Hematopoietic multipotent progenitor cell treated with erythropoietin and hydrocortisone succinate and interleukin-3 and kit ligand, for 8 days (in vitro differentiated cells): ENCODE measurements at places on chromosomes 1 and 21.

DNA sequence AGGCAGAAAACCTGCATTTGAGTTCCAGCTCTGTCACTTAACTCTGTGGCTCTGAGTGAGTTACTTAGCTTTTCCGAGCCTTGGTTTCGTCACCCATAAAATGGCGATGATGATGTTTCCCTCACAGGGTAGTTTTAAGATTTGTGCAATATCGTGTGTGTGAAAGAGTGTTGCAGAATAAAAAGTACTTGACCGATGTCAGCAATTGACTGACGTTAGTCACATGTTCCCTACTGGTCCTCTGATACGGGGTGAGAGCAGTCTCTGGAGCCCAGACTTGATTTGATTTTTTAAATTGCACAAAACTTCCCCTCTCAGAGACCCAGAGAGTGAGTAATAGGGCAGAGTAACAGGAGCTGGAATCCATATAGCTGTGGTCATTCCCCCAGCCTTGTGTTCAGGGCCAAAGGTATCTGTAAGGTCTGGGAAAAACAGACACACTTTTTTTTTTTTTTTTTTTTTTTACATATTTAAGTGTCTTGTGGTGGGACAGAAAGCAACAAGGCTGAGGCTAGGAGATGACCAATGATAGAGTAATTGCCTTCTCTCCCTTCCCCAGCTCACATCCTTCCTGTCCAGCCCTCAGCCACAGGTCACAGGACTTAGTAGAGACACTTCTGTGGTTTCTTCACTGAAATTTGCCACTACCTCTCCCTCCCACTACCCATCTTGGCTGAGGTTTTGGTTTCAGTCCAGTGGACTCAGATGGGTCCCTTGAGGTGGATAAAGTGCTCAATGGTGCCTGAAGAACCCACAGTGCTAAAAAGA lies 2.0 kb downstream of the FCER1G start:
- DNase-seq = no peak

GRCh38 chr1:87089070-87089736 lies 174.8 kb downstream of the HS2ST1 start:
- no peak for DNase-seq

GRCh38 chr1:17306407-17306806 lies 1.6 kb upstream of the PADI4 start:
- no peak for DNase-seq

DNA sequence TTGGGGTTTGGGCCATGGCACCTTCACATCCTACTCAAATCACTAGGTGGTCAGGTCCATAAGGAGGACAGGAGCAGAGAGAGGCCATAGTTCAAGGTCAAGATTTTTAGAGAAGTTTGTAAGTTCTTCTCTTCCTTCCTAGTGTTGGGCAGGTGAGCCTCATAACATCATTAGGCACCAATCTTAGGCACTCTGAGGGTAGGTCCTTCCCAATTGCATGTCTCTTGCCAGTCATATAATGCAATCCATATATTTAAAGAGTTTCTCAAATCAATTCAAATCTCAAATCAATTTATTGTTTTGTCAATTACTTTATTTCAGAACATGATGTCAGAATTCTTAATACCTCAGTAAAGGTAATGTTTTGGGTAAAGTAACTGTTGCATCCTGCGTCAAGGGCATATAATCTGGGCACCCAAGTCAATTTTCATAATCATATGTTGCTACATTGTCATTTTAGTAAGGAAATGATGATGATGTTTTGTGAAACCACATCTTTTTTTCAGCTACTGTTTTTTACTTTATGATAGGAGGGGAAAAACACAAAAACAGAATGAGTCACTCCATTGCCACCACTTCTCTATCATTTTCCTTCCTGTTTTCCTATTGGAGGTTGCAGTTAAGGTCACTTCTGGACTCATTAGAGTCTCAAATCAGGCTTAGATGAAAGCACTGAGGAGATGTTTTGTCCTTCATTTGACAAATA lies 122.7 kb downstream of the UCHL5 start:
- no peak for DNase-seq

GRCh38 chr1:247908766-247909165 lies 11.3 kb upstream of the OR2T8 start:
- no peak for DNase-seq

GRCh38 chr1:151539321-151540020 lies 638 bp upstream of the TUFT1 start:
- DNase-seq = peak; percentile 87

- peak; percentile 2 for DNase-seq
Observed at GRCh38 chr1:56516539-56517252, 62.7 kb downstream of the PLPP3 start.

- no peak for DNase-seq
Observed at GRCh38 chr1:214660900-214661299, 57.9 kb downstream of the CENPF start.

DNA sequence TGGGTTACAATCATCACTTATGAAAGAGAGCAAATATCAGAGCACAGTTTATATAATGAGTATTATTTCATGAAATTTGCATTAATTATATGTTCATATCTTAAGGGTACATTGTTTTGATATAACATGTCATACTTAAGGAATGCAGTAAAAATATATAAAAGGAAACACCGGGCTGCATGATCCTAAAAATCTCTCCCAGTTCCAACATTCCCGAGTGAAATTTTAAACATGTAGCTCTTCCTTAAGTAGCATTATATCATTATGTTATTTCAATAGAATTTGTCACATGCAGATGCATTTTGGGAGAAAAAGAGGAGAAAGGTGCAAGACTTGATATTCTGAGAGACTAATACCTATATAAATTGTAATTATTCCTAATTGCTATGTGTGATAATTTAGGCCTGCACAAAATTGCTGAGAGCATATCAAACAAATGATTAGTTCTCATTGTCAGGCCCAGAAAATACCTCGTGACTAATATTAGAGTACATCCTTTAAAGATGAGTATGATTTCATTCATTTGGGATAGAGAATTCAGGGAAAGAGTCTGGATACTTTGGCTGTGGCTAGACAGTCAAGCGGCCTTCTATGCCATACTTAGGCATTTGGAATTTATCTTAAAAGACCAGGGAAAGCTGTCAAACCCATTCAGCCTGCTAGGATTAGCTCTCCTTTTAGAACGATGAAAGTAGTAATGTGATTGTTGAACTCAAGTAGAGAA lies 86.8 kb downstream of the ADGRL2 start:
- DNase-seq = no peak

GRCh38 chr1:221458447-221459156 lies 283.3 kb downstream of the DUSP10 start:
- no peak for DNase-seq

DNA sequence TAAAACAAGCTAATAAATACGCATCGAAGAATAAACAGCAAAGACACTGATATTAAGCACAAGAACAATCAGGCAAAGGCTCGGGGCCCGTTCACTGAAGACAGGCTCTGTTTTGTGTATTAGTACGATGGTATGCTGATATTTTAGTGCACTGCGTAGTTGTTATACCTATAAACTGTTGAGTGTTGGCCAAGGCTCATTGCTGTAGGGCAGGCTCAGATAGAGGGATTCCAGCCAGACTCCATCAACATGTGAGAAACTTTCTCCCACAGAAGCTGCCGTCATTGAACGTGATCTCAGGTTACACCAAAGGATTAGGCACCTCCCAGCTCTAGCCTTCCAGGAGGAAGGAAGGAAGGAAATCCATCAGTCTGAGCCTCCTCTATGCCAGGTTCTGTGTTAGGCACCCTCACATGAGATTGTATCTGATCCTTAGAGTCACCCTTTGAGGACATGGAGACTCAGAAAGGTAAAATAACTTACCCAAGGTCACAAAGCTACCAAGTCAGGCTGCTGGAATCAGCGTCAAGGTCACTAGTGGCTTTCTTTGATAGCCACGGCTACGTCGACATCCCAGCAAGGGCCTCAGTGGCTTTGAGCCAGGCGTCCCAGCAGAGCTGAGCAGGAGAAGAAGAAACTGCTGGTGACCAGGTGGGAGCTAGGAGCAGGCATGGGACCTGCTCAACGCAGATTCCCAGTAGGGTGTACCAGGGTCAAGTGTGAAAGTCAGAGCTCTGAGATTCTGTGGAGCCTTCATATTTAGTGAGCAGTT lies 14.8 kb downstream of the BCAR3 start:
- DNase-seq = no peak

GRCh38 chr1:48775831-48776392 lies 779 bp downstream of the BEND5 start:
- DNase-seq = no peak

DNA sequence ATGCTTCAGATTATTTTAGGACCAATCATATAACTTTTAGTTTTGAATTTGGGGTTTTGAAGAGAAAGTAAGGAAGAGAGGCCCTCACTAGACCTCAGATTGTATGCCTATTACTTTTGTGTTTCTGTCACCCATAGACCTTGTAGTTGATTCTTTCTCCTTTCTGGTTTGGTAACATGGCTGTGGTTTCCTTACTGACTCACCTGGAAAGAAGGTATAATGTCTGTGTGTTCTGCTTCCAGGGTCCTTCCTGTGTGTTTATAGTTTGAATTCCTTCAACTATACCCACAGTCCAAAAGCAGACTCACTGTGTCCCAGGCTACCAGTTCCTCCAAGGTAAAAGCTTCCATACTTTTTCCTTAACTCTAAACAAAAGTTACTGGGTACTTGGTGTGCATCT lies 8.1 kb downstream of the SLC44A3 start:
- no peak for DNase-seq

DNA sequence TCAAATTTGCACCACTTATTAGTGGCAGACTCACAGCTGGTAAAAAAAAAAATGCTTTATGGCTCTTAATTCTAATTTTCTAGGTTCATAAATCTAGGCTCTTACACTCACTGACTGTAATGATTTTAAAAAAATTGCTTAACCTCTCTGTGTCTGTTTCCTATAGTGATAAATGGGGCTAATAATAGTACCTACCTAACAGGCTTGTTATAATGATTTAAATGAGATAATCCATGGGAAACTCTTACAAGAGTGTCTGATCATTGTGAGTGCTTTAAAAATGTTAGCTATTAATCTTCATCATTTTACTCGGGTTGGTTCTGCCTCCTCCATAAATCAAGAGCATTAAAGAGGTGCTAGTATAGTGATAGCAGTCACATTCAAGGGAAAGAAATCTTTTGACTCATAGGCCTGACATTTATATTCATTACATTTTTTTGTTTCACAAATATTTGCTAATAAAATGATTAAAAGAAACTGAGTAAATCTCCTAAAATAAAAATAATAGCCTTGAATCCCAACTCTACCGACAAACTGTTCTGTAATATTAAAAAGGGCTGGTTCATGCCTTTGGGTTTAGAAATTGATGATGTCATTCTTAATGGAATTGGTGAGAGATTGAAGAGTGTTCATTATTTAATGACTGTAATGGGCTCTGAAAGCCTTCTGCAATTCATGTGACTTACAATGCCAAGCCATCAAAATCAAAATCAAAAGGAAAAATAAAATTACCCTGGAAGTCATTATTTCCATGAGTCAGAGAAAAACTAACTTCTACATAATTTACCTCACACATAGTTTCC lies 93.9 kb upstream of the PALMD start:
- no peak for DNase-seq

- no peak for DNase-seq
Observed at GRCh38 chr1:223088713-223089240, 54.3 kb downstream of the TLR5 start.

DNA sequence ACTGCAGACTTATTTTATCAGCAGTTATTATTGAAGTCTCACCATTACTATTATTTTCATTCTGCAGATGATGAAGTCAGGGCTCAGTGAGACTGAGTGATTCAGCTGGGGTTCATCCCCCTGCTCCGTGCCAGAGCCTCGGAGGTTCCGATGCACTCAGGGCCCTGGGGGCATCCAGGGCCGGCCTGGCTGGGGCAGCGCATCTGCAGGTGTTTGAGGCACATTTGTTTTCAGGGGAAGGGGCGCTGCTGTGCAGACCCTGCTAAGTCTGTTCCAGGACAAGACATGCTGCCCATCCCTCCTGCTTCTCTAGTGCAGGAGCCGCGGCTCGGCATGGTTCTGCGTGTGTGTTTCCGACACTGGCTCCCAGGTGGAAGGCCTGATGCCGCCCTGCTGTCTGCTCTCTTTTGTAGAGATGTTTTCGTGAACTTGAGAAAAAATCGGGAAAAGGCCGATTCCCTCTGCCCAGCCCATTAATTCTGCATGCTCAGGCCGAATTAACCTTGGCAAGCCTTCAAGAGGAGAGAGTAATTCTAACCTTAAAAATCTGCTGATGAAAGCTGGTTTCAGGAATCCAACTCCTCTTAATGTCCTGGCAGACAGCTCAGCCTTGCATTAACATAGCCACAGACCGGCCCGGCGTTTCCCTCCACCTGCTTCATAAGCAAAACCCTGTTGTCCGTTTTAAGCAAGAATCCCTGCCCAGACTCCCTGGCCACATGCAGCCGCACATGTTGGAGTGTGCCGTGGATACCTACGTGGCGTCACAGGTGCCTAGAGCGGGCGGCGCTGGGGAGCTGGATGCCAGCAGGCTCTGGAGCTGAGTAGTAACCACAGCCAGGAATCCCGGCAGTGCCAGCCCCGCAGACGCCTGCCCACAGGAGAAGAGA lies 316.0 kb upstream of the VAMP3 start:
- DNase-seq = no peak

DNA sequence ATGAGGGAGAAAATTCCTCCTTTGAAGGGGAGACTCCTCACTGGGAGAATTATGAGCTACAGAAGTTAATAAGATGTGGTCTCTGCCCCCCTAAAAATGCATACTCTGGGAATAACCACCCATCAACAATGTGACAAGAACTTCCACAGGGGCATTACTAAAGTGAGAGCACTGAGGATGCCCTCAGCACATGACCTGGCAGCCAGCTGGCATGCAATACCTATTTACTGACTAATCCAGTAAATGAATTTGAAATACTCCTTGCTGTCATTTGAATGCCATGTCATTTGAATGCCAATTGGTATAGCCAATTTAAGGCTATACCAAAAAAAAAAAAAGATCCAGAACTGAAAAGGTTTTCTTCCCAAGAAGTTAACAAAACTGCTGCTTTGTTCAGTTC lies 30.8 kb downstream of the PLPP3 start:
- no peak for DNase-seq

DNA sequence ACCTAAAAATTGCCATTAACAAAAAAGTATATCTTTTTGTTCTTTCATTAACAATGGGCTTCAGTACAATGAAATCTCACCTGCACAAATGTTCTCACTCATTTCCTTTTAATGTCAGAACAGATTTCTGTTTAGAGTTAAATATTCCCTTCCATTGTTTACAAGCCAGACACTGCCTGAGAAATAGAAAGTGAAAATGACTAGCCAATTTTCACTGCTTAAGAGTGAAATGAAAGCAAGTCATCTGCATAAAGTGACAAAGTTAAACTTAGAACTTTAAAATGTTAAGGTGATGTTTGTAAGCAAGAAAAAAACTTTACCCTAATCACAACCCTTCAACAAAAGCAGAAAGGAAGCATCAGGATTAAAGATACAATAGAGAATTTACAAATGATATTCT lies 27.5 kb downstream of the COA6 start:
- DNase-seq = no peak

- no peak for DNase-seq
Observed at GRCh38 chr1:156692441-156692924, 12.9 kb downstream of the CRABP2 start.

- no peak for DNase-seq
Observed at GRCh38 chr1:11051781-11052511, 4.9 kb upstream of the MASP2 start.

DNA sequence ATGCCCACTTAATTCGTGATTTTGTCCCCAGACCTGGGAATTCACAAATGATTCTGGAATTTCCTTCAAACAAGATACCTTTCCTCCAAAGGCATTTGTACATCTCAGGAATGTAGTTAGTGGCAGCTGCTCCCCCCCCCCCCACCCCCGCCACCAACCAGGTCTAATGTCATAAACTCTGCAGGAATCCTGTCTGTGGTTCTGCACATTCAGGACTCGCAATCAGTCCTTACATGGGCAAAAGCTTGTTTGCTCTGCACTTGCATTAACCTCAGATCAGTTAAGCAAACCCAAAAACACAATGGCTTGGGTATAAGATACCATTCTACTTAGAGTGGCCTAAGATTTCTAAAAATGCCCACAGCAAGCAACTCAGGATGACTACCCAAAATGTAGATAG lies 143.8 kb downstream of the TGFB2 start:
- no peak for DNase-seq
